Stimulated activated CD4-positive, alpha-beta T cell treated with anti-CD3 and anti-CD28 coated beads, TNF-alpha, amount 100 ng/mL, for 48 hours (primary cell): ENCODE measurements at places on chromosomes 2 and 18.
A peak's percentile ranks its signal among the peaks of the same experiment; 100 is the strongest.

DNA sequence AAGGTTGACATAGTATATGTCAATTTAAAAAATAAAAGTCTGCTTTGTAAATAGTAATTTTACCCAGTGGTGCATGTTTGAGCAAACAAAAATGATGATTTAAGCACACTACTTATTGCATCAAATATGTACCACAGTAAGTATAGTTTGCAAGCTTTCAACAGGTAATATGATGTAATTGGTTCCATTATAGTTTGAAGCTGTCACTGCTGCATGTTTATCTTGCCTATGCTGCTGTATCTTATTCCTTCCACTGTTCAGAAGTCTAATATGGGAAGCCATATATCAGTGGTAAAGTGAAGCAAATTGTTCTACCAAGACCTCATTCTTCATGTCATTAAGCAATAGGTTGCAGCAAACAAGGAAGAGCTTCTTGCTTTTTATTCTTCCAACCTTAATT is 78.6 kb upstream of the CSRNP3 start:
- no peak for DNase-seq

DNA sequence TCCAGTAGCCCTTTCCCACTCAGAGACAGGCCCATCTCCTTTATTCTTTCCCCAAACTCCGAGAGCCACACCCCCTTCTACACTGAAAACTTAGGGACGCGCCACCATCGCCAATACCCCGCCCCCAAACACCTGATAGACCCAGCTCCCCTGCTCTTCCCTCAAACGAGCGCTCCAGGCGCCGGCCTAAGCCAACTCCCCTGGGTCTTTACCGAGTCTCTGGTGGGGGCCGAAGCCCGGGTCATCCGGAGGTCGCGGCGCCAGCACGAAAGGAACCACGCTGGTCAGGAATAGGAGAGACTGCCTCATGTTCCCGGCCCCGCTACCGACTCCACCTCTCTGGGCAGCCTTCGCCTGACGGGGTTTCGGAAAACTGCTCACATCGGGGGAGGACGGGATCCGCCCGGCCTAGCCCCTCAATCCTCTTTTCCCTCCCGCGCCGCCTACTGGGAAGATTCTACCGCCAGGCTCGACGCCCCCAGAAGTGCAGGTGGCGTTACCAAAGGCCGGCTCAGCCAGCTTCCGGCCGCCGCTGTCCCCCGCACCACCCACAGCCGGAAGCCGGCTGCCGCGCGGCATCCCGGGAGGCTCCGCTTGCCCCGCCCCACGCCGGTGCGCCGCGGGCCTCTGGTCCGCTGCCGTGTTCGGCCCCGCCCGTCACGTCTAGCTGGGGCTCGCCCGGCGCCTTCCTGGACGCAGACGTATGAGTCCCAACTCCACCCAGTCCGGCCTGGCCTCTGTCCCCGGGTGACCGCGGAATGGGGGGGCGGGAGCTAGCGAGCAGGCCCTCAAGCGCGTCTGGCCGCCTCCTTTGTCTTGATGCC is at the start of gene ADAM17:
Gene ADAM17, minus strand, starts transcription at position 534 of the 824 bp plus-strand sequence. Its CDS starts 225 bp downstream, at position 309.
- peak; percentile 81 for DNase-seq

- no peak for DNase-seq
Measured at GRCh38 chr2:201411421-201411820, 39.8 kb downstream of the TRAK2 start.

GRCh38 chr18:63730773-63731172 is 28.0 kb downstream of the SERPINB11 start:
- DNase-seq: no peak

DNA sequence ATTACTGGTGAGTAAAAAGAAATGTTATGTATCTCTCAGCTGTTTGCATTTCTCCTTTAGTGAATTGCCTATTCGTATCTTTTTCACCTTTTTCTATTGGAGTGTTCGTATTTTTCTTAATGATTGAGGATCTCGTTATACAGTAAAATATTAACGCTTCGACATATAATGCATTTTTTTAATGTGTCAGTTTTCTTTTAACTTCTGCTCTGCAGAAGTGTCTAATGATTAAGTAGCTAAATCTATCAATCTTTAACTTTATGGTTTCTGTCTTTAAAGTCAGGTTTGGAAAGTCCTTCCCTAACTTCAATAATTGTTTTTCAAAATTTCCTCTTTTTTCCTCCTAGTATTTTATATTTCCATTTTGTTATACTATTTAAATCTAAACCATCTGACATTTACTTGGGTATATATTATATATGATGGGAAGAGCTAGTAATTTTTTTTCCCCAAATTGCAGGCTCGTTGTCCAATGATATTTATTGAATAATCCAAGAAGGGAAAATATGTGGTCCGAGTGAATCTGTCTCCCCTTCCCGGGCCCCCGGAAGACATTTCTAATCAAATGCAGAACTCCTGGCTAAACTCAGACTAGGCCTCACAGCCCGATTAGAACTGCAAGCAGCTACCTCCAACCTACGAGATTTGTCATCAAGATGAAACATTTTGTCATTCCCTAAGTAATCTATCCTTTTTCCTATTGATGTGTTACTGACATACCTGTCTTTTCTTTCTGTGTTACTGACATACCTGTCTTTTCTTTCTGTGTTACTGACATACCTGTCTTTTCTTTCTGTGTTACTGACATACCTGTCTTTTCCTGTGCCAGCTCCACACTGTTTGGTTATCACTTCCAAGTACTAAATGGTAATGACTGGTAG is 17.2 kb downstream of the PCBP1 start:
- DNase-seq: no peak

DNA sequence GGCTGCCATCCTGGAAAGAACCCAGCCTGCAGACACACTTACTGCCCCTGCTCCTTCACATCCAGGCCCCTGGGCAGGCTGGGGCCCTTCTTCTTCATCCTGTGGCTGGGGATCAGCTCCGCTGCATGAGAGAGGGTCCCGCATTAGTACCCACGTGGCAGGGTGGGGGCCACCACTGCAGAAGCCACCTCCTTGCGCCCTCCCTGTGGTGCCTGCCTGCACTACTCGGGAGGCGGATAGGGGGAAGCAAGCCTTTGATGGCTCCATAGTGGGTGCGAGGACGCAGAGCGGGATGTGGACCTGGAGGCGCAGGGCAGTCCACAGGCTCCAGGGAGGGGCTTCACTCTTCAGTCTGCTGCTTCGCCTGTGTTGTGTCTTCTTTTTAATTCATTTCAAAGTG is 46.7 kb downstream of the GPC1 start:
- DNase-seq: no peak

DNA sequence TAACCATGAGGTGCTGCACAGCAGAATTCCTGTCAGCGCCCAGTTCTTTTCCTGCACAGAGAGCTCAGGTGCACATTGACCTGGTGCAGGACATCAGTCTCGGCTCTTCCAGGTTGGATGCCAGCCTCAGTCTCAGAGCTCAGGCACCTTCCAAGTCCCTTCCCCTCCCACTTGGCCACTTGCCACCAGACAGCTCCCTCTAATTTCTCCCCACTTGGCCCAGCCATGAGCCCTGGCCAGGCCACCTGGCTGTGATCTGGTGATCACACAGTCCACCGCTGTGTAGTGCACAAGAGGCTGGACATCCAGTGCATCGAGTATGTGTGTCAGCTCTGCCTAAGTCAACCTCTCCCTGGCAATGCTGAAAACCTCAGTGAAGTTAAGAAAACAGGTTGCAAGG is 336.6 kb upstream of the MYT1L start:
- DNase-seq: no peak

- DNase-seq: no peak
Measured at GRCh38 chr2:62698653-62699052, 6.9 kb upstream of the EHBP1 start.

GRCh38 chr2:96702098-96702785 is 37.6 kb downstream of the LMAN2L start:
- DNase-seq: no peak

- no peak for DNase-seq
Measured at GRCh38 chr18:12703096-12703567, 290 bp downstream of the PSMG2 start.

DNA sequence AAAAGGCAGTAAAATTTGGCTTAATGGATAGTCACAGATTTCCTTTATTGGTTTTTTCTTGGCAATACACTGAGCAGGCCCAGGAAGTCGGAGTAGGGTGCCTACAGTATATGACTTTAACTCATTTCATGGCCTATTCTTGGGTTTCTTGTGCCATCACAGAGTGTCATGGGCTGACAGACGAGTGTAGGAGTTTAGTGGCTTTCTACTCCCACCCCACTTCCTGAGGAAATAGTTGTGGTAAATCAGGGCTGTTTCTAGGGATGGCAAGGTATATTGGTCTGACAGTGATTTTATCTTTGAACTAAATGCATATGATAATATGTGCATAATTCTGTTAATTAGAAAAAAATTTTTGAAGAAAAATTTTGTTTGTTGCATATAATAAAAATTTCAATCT is 100.1 kb downstream of the PLCL1 start:
- DNase-seq: no peak

- DNase-seq: no peak
Measured at GRCh38 chr18:47929681-47930198, 719 bp downstream of the SMAD2 start.

GRCh38 chr2:110688594-110689091 is 10.8 kb upstream of the BUB1 start:
- no peak for DNase-seq

DNA sequence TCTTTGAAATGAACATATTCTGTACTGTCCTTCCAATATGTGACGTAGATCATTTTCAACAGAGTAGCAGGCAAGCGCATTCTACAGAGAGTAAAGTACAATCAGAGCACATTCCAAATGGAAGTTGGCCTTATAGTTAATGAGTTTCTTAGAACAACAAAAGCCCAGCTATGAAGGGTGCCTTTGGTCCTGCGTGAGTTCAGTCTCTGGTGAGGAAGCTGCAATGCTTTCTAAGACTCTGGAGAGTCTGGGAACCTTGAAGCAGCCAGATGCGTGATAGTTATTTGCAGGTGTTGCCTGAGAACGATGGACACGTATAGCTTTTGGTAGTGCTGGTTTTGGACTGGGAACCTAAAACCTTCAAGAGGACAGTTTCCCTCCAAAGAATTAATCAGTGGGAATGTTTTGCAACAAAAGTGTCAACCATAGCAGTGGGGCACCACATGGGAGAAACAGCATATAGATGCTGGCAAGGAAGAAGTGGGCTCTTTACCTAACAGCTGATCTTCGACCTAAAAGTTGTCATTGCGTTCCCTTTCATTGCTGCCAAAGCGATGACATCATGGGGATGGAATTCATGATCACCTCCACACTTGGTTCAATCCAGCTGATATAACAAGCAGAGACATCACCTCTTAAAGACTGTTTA is 9.3 kb upstream of the SNORC start:
- DNase-seq: no peak

- no peak for DNase-seq
Measured at GRCh38 chr2:133378928-133379549, 189.2 kb downstream of the NCKAP5 start.

DNA sequence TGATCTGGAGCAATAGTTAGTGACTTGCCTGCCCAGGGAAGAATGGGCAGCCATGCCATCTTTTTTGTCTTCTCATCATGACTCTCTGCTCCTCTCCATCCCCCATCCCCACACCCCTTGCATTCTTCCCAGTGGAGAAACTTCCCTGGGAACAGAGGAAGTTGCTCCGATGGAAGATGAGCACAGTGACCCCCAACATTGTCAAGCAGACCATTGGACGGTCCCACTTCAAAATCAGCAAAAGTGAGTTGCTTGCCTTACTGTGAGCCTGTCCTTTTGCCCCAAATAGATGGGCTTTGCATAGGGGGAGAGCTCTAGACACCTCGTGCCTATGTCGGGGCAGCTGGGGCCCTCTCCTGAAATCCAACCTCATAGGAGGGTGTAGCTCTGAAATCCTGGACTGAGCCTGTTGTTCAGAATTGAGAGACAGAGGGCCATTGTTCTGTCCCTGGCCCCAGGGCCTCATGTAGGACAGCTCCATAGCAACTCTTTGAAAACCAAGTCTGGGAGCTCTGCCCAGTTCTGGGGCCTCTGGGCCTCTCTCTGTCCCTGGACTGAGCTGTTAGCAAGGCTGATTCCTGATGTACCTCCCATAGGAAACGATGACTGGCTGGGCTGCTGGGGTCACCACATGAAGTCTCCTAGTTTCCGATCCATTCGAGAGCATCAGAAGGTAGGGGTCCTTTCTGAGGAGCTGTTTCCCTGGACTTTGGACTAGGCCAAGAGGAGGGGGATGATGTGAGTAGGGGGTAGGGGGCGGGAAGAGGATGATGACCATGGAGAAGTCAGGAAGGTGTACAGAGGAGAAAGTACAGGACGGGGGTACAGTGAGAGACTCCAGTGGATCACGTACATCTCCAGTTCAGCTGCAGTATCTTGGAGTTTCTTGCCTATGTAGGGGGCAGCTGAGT is 35.2 kb downstream of the TTLL4 start:
- no peak for DNase-seq

DNA sequence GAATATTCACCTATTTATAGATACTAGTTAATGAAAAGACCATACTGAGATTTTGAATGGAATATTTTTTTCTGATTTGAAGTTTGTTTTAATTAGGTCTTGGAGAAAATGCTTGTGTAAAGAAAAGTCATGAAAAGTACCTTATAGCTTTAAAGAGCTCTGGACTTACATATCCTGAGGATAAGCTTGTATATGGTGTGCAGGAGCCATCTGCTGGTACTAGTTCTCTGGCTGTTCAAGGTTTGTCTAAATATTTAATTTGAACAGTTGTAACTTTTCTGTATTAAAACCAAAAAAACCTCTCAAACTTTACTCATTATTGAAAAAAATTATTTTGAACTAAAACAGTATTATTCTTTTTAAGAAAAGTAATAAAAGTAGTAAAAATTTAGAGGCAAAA is 50.1 kb downstream of the UBR3 start:
- DNase-seq: no peak

DNA sequence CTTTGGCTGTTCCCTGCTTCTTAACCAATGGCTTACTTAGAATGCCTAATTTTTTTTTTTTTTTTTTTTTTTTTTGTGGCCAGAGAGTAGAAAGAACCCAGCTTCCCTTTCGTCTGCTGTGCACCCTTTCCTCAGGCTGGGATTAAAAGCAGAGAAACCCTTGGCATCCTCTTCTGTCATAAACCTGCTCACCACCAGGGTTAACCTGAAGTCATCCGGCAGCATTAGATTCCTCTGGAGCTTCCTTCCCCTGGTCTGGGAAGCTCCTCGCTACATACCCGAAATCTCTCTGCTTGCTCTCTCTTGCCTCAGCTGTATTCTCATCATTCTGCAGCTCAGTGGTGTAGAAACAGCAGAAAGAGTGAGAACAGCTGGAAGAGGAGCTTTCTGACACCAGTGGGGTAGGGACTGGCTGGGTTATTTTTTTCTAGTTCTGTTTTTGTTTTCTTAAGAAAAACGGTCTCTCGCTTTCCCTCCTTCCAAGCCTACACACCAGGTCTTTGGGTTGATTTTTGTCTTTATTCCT is 339.0 kb upstream of the MEIS1 start:
- DNase-seq: no peak

DNA sequence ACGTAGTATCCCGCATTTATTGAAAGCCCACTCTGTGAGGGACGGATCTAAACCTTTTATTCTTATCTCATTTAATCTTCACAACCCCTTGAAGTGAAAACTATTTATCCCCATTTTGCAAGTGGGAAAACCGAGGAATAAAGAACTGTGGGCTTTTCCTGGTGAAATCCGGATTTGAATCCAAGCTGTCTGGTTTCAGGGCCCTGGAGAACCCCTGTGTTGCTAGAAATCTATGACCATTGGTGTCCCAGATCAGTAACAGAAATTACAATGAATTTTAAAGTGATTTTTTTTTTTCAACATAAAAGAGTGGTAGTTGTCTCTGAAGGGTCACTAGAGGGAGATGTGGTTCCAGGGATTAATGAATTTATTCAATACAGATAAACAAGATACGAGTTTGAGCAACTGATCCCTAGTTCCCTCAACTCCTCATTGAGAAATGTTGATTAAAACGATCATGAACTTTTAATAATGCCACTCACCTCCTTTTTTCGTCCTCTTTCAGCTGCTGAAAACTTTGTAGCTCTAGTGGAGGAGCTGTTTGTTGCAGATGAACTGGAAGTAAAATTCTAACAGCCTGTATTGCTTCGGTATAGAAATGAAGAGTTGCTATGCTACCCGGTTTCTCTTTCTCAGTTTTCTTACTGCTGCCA is 940 bp downstream of the XRCC5 start:
- no peak for DNase-seq
